Motor neuron (in vitro differentiated cells): ENCODE measurements at places on chromosomes 1 and 21.

DNA sequence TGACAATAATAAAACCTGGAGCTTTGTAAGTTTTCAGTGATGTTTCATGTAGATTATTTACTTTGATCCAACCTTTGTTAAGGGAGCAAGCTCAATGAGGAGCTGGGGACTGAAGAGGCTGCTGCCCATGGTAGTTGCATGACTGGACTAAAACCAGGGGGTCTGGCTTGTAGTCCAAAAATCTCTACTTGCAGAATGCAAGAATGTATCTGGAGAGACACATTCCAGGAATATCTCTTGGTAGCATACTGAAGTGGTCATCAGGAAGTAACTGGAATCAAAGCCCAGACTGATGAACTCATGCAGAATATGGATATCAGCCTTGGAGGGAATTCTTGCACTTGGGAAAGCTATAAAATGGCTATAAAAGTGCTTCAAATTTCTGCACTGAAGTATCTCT, 5.8 kb upstream of the KIAA0040 start:
- no peak for ATAC-seq

GRCh38 chr1:41322835-41323234, 38.4 kb upstream of the FOXO6 start:
- no peak for ATAC-seq

DNA sequence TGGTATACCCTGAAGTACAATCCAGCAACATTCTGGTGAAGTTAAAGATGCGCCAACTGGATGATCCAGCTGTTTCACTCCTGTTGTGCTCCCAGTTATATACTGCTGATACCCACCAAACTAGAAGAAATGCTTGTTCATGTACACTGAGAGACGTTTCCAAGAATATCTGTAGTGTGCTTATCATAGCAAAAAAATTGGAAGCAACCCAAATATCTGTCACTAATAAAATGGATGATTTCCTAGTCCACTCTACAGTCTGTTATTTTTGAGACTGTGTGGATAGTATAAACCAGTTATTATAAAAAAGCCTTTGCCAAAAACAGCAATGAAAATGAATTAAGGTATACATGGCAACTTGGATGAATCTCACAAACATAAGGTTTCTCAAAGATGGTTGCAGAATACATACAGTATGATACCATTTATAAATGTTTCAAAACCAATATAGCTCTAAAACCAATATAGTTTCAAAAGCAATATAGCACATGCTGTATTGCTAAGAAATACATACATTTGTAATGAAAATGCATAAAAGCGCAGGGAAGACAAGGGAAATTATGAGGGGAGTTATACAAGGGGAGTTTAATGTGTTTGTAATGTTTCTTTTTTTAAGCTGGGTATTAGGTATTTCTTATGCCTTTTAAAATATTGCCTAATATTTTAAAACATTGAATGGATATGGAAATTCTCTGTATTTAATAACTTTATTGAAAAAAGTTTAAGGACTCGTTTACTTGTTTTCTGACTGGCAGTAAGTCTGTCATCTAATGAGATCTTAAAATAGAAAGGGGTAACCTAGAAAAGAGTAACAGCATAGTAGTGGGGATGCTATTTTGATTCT, 36.5 kb downstream of the GPSM2 start:
- ATAC-seq, result no peak

DNA sequence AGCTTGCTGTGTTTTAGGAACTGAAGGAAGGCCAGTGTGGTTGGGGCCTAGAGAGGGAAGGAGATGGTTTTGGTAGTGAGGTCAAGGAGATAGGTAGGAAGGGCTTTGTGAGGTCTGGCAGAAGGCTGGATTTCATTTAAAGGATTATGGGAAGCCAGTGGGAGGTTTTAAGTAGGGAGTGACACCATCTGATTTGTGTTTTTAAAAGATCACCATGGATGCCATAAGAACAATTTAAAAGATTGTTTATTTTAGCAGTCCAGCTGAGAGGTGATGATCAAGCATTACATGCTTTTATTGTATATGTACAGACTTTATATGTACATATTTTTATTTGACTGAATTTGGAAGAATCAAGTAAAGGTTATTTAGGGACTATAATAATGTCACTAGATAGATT, 26.4 kb downstream of the RGL1 start:
- peak; percentile 6 for ATAC-seq

DNA sequence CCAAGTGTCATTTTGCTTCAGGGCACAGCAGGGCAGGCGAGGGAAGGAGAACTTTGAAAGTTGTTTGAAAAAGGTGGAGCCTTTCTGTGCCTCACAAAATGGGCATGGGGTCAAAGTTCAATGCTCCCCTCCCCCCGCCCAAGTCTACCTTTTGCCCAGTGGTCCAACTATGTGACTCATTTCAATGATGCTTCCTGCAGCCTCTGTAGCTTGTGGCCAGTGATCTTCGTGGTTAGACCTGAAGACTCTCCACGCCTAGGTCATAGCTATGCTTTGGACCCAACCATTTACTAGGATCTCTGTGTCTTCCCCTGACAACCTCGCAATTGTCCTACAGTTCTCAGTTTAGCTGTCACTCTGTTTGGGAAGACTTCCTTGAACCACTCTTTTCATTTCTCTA, 280.3 kb upstream of the GJB5 start:
- ATAC-seq, result no peak

- no peak for ATAC-seq
These were observed 71.0 kb downstream of the SLC45A1 start for GRCh38 chr1:8388732-8389562.

GRCh38 chr1:227765261-227766014, 30.2 kb downstream of the SNAP47 start:
- no peak for ATAC-seq

- ATAC-seq, result no peak
These were observed 8.4 kb downstream of the CFH start for GRCh38 chr1:196660272-196660671.

DNA sequence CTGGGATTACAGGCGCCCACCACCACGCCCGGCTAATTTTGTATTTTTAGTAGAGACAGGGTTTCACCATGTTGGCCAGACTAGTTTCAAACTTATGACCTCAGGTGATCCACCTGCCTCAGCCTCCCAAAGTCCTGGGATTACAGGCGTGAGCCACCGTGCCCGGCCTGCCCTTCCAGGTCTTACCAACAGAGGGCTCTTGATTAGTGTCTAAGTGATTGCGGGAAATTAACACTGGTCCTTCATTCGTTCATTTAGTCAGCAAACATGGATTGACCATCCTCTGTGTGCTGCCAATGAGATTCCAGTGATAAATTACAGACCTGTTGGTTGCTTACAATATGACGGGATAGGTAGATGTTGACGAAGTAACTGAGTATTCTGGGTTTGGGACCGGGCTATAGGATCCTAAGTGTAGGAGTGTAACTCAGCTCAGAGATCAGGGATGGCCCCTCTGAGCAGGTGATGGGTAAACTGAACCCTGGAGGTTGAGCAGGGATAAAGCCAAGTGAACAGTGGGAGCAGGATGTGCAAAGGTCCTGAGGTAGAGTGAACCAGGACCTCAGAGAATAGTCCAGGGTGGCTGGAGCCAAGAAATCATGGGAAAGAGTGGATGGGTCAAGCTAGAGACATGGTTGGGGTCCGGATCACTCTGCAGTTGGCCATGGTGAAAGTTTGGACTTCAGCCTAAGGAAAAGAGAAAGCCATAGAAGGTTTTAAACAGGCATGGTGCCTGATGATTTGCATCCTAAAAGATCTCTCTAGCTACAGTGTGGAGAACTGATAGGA, 171.2 kb downstream of the KAZN start:
- no peak for ATAC-seq

GRCh38 chr1:154846565-154847442, 23.3 kb downstream of the KCNN3 start:
- ATAC-seq, result no peak

DNA sequence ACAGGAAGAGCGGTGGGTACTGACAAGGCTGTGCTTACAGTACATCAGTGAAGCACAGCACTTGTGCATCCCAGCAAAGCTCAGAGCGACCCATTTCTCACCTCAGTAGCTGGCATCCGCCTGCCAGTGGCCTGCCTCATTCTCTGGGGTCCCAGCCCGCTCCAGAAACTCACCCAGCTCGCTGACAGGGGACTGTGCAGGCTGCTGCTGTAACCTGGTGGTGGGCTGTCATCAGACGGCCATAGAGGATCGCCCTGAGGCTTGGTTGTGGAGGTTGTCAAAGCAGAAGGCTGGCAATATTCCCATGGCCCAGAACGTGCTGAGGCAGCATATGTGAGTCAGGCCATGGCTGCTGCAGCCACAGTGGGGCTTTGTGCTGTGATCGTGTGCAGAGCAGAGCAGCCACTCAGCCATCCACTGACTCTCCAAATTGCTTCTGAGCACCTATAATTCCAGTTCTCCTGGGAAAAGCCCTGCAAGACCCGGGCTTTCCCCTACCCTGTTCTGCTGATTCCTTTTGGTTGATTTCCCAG, 13.6 kb upstream of the GPR137B start:
- ATAC-seq, result peak; percentile 26

GRCh38 chr1:28088168-28088961, at the start of gene EYA3:
TSS of gene EYA3 (minus strand) at chr1:28088610. CDS start at chr1:28058026, 30,584 bp downstream.
- peak; percentile 98 for ATAC-seq

GRCh38 chr1:207565546-207566468, 69.8 kb downstream of the CR1 start:
- peak; percentile 49 for ATAC-seq

DNA sequence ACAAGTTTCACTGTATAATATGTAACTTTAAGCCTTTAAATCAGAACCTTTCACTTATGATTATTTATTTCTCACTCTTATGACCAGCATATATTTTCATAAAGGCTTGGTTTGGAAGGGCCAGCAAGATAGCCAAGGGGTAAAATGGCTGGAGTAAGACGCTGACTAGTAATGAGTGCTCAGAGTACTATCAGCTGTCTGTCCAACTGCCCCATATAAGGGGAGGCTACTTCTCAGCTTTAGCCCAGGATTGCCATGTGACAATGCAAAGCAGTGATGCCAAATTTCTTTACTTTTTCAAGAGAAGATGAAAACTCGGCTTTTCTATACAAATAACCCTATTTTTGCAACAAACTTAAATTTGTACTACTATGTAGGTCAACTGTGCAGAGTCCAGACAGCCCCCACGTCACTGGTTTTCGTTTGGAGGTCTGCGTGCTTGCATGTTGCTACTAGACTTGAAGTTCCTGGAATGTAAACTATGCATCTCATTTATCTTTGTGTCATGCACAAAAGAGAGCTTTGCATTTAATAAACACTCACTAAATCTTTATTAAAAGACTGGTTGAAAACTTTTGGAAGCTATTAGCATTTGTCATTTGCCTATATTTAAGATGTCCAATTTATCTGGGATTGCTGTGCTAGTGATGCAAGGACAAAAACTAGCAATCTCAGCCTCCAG, 110.4 kb downstream of the TNFSF18 start:
- ATAC-seq, result no peak

GRCh38 chr1:176444286-176444685, 18.7 kb upstream of the PAPPA2 start:
- no peak for ATAC-seq

- no peak for ATAC-seq
These were observed 61.5 kb downstream of the SLC37A1 start for GRCh38 chr21:42575111-42575510.

DNA sequence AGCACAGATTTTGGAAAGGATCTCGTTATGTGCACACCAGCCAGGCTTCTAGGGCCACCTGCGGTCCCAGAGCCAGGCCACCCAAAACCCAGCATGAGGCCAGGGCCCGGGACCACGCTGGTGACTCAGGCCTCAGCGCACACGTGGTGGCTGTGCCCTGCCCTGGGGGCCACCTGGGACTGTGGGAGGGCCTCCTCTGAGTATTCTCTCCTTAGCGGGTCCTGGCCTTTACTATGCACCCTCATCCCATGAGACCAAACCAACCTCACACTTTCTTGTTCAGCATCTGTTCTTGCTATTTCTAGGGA, 9.9 kb downstream of the WNT9A start:
- ATAC-seq, result no peak

GRCh38 chr1:247440001-247440620, 17.8 kb downstream of the OR2B11 start:
- no peak for ATAC-seq
